NCI-H2029 (cell line): ENCODE measurements at places on chromosomes 1 and 21.

DNA sequence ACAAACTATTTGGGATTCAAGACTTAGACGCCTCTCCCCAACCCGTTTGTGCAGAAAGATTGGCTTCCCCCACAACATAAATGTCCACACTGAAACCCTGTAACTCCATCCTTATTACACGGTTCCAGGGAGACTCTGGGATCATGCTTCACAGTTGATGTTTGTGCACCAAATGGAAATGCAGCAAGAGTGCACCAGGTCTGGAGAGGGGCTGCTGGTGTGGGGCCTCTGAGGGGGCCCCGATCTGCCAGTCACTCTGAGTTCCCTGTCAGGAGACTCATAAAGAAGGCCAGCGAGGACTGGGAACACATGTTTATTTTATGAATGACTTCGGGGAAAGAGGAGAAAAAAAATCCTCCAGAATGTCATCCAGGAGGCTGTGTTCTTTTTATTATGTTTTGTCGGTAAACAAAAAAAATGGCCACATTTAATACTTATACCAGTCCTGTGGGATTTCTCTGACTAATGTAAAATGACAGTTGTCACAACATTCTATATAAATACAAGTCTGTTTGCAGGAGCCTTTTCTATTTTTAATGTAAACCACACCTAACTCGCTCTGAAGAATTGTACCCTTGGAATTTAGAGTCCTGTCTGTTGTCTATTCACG lies 439.1 kb upstream of the VAMP3 start:
- no peak for DNase-seq

DNA sequence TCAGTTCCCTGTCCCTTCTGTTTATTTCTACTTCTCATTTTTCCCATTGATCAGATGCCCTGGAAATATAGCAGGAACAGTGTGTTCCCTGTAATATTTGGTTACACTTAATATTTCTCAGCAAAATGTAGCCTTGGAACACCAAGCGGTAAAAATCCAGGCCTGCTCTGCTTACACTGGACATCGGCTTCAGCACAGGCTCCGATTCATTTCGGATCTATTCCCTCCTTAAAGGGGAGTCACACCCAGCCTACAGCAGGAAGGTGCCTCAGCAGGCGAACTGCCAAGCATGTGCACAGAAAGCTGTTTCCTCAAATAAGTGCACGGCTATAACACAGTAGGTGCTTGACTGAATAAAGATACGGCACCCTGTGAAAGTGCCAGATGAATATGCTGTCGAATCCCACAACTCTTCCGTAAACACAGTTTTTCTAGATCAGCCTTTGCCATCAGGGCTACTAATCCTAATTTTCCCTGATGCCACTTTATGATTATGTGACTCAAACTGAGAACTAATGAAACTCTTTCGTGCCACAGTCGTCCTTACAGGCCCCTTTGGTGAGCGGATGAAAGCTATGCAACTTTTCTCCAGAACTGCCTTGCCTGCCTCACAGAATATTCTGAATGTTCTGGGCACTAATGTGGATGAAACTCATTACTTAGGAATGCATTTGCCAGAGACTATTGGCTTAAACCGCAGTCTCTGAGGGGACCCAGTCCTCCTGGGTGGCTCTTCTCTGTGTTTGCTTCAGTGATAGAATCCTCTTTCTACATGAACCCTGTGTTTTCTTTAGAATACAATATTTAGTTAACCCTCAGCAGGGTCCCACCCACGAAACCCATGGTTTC lies 275.5 kb upstream of the RUNX1 start:
- no peak for DNase-seq

DNA sequence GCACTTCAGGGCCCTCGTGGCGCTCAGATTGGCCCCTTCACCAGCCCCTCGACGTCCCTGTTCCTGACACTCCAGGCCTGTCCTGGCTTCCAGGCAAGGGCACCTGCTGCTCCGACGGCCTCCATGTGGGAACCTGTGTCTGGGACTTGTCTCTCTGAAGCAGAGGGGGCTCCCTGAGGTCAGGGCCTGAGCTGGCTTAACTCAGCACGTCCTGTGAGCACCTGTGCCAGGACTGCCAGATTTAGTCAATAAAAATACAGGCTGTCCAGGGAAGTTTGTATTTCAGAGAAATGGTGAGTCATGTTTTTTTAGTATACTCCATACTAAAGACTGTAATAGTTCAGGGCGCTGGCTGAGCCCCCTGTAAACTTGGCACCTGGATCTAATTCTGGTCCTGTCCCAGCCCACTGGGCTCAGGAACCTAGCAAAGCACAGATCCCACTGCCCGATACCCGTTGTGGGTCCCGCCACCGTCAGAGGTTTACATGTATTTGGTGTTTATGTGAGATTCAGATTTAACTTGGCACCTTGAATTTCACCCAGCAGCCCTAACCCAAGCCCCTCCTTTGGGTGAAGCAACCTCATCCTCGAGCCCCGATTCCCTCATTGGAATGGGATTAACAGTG lies 109.9 kb upstream of the IFFO2 start:
- DNase-seq = no peak

DNA sequence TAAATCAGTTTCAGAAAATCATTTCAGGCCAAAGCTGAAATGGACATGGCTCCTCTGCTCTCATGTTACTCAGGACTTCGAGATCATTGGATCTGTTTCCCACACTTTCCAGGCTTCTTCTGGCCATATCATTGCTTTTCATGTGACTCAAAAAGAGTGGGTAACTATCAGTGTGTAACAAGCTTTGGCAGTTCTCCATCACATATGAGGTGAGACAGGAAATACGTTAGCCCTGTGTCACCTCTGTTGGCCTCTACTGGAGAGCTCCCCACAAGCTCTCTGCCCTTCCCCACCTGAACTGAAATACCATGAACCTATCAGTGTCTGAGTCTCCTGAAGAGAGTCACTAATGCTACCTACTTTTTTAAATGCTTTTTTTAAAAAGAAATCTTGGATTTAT lies 128.2 kb downstream of the LBR start:
- no peak for DNase-seq

- DNase-seq = no peak
Observed at GRCh38 chr1:17630048-17630830, 90.7 kb downstream of the ARHGEF10L start.

GRCh38 chr1:22969304-22969709 lies 3.4 kb downstream of the LACTBL1 start:
- peak; percentile 62 for DNase-seq

DNA sequence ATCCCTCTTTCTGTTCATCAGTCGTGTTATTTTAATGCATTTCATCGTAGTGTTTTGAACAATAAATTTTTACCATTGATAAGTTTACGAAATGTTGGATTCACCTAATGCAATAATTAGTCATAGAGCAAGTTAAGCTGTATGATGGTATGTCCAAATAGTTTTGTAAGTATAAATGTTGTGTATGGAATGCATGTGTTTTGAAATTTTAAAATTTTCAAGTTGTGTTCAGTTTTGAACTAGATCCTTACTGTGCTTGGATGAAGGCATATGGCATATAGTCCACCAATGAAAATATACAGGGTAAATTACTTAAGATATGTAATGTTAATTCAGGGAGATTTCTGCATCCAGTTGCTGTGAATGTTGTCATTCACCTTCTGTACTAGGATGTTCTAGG lies 2.3 kb downstream of the ZMYM4 start:
- DNase-seq = no peak

GRCh38 chr1:88150330-88150729 lies 533.7 kb upstream of the PKN2 start:
- DNase-seq = no peak

DNA sequence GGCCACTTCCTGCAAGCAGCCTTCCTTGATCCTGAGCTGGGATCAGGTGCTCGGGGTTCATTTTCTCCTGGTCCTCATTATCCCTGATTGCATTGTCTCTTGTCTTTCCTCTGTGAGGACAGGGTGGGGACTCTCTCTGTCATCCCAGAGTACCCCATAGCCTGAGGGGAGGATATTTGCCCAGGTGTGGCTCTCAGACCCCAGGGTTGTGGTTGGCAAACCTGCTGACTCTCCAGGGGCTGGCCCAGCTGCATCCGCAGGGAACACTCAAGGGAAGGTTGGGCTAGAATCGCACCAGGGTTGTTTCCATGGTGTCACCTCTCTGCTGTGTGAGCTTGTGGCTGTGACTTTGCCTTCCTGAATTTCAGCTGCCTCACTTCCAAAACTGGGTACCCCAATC lies 276.8 kb upstream of the C1orf174 start:
- peak; percentile 43 for DNase-seq

- DNase-seq = no peak
Observed at GRCh38 chr21:37982496-37983318, 66.5 kb upstream of the KCNJ6 start.

DNA sequence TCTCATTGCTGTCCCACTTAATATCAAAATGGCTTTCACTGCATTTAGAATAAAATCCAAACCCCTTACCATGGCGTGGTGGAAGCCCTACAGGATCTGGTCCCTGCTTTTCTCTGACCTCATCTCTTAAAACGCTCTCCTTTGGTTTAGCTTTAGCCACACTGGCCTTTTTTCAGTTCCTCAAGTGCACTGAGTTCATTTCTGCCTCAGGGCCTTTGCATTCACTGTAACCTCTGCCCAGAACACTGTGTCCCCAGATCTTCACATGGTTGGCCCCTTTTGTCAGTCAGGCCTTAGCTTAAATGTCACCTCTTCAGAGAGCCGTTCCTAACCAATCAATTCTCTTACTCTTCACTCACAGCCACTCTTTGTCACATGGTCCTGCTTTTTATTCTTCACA lies 21.5 kb downstream of the BCL9 start:
- no peak for DNase-seq

GRCh38 chr1:58862728-58863385 lies 79.0 kb upstream of the JUN start:
- DNase-seq = no peak

DNA sequence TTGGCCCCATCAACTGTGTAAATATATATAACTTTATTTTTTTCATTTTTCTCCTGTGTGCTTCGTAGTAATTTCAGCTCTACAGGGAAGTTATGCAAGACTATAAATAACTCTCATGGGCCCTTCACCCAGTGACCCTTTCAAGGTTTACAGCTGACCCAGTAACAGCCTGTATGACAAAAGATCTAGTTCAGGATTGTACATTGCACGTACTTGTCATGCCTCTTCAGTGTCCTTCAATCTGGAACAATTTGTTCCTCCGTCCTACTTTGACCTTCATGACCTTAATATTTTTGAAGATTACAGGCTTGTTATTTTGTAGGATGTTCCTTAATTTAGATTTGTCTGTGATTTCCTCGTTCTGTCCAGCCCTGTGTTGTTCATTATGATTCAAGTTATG lies 40.5 kb downstream of the BRINP2 start:
- no peak for DNase-seq

DNA sequence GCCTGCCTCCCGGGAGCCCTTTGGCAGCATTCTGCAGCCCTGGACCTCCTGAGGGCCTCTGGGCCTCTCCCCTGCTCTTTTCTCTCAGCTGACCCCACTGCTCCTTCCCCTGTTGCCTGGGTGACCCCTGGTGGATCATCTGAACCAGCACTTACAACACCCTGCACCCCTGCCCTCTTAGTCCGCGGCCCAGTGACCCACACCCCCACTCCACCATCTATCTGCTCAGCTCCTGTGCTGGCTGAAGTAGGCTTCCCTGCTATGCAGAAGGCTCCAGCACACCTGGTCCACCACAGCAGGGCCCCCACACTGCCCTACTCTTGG lies 74.0 kb downstream of the DMRTA2 start:
- DNase-seq = no peak
